ENCODE measurements at places on chromosomes 12 and 14.

- DNase-seq: no peak
Measured at GRCh38 chr12:92133171-92133570, 12.5 kb downstream of the BTG1 start.

- DNase-seq: no peak
Measured at GRCh38 chr12:120421701-120422100, 16.2 kb upstream of the COX6A1 start.

DNA sequence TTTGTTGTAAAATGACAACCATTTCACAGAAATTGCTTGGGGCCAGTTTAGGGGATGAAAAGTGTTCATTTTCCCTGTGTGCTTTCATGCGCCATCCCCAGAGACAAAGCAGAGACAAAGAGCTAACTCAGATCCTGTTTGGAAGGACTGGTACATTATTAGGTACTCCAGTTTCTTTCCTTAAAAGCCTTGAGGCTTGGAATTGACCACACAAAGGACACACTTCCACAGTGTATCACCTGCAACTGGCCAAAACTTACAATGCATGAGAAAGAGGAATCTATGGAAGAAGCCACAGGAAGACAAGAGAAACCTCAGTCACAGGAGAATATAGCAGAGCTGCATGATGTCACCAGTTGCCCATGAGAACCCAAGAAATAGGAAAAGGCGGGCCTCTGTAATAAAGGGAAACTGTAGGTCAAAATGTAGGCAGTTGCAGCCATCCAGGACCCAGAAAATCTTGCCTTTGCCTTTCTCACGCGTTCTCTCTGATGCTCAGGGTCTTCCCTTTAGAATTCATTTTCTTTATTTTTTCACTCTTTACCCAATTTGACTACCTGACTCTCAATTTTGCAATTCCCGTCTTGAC is 339.0 kb downstream of the RMST start:
- no peak for DNase-seq

DNA sequence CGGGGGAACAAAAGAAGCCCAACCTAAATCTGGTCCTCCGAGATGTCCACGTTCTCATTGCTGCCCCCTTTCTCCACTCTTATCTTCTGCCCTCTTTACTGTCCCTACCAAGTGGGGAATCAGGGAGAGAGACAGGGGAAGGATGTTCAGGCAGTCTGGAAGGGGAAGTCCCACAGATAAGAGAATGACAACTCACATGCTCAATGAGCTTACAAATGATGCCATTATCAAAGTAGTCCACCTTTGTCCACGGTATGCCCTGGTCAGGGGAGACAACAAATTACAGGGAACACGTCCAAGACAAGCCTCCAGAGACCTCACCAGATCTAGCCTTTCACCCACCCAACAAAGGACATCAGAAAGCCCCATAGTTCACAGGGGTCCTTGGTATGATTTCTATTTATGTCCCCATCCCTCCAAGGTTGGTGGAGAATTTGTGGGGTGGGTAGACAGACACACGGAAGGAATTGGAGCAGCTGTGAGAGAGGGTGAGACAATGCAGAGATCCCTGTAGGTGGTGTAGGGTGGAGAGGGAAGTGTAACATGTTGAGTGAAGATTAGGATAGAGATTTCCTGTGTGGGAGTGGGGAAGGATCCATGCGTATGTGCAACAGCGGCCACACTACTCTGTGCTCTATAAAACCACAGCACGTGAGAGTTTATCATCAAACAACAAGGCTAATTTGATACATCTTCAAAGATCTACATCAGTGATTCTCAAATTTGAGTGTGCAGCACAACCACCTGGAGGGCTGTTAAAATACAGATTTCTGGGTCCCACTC is 10.7 kb downstream of the MYO1A start:
- no peak for DNase-seq

DNA sequence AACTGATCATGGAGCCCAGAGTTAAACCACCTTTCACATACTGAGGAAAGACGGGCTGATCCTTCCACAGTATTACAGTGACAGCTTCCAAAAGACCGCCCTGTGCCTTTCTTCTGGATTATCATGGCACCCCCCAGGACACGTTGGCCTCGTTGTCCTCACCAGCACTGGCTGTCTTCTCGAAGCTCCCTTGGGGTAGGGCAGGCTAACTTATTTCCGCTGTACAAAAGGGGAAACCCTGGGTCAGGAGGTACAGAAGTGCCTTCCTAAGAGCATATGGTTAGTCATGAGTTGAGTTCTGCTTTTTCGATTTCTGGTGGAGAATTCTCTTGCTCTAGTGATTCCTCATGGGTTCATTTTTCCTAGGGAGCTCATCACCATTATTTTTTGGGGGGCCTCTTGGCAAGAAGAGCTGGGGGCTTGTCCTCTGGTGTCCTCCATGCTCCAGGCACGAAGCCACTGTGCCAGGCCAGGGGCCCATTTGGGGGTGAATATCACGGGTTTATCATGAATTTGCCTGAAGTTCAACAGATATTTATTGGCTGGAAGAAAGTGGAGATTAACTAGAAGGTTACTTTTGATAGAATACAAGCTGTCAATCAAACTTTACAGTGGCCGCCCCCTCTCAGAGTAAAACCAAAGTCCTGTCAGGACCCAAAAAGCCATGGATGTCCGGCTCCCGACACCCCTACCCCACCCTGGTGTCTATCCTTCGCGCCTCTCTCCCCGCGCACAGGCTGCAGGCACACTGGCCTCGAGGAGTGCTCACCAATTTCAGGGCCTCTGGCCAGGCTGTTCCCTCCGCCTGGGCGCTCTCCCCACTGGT is 8.8 kb upstream of the TRAF3 start:
- no peak for DNase-seq

DNA sequence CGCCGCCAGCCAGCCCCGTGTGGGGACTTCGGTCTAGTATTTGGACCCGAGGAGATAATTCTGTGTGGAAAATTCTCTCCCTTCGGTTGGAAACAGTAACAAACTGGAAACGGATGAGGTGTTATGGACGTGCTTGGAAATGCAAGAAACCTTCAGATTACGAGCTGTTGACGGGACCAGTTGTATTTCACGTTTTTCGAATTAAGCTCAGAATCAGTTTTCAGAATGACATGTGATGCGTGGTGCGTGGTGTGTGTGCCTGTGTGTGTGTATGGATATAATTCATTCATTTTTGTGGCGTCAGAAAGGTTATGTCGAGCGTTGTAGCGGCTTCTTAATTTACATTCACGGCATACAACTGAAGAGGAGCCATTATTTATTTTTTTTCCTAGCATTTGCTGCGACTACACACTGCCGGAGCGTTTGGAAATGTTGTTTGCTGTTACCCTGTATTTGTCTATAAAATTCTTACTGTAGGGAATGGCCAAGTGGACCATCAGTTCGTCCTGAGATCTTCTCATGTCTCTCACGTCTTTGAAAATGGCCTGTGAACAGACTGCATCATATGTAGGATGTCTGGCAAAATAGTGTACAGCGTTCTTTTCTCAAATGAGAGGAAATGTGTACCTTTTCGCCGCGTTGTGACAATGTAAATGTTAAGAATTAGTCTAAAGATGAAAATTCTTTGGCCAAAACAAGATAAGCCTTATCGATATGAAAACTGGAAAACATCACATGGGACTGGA is 1.3 kb downstream of the TRAF3 start:
- no peak for DNase-seq

DNA sequence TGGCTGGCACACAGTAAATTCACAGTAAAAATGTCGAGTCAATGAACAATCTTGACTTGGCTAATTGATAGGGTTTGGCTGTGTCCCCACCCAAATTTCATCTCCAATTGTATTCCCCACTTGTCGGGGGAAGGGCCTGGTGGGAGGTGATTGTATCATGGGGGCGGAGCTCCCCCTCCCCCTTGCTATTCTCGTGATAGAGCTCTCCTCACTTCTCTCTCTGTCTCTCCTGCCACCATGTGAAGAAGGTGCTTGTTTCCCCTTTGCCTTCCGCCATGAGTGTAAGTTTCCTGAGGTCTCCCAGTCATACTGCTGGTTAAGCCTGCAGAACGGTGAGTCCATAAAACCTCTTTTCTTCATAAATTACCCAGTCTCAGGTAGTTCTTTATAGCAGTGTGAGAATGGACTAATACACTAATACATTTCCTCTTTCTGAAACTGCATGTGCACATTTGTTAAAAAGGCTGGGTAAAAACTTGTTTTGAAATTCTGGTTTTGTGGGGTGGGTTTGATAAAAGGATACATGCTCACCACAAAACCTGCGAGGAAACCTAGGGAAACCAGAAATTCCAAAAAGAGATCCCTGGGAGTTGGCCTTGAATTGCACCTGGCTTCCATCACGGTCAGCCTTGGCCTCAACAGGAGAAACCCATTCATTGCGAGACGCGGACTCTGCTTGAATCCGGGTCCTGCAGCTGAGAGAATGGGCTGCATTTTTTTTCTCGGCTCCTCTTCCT is 16.2 kb upstream of the MYL2 start:
- DNase-seq: no peak

GRCh38 chr12:4244868-4245267 is 28.7 kb upstream of the CCND2 start:
- no peak for DNase-seq

DNA sequence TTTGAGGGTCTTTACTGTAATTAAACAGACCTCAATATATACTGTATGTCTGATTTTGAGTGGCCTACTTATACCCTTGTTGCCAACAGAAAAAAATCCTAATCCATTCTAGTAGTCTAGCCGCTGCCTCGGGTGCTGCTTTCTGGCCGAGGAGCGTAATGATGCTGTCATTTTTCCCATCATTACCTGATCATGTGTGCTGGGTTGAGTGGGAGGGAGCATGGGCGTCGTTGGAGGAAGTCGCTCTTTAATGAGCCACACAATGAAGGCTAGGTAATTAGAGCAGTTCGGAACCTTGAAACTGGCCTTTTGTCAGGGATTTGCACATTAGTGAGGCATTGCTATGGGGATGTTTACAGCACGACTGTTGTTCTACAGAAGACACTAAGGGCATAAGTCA is 76.1 kb upstream of the RFX4 start:
- DNase-seq: no peak

- no peak for DNase-seq
Measured at GRCh38 chr12:118650586-118650960, 274.2 kb downstream of the SUDS3 start.

- DNase-seq: no peak
Measured at GRCh38 chr12:55743406-55744339, 751 bp downstream of the GDF11 start.

GRCh38 chr12:93127582-93128331 is 198.7 kb upstream of the EEA1 start:
- DNase-seq: peak; percentile 76

- no peak for DNase-seq
Measured at GRCh38 chr12:50099302-50100008, 4.4 kb upstream of the GPD1 start.

DNA sequence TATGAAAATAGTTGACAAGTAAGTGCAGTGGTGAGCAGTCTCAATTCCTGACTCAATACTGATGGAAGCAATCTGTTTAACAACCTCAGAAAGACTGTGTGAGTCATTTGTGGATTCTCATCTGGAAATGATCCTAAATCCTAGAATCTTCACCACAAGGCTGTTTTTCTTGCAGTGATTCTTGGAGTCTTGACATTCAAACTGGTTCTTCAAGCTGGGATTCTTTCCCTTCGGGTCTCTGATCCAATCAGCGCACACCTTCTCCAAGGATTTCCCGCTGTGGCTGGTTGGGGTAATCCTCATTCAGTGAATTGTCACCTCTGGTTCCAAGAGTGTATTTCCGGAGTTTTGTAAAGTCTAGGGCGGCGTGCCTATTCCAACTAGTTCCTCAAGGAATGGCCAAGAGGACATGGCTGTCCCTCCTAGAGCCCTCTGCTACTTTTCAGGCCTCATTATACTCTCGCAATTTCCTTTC is 37.7 kb upstream of the FOXJ2 start:
- DNase-seq: no peak

DNA sequence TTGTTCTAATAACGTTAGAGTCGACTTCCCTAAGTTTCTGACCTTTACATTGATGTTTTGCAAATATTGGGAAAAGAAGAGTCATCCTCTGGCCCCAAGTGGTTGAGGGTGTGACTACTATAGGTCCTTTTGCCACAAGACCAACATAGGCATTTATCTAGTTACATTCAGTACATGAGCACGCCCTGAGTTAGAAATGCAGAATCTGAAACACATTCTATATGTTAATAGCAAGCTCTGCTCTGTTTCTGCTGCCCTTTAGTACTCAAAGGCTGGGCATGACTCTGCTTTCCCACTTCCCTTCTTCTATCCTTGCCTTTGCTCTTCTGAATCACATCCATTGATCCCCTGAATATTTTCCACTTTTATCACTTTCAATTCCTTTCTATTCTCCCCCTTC is 115.1 kb upstream of the PTPRB start:
- DNase-seq: no peak

DNA sequence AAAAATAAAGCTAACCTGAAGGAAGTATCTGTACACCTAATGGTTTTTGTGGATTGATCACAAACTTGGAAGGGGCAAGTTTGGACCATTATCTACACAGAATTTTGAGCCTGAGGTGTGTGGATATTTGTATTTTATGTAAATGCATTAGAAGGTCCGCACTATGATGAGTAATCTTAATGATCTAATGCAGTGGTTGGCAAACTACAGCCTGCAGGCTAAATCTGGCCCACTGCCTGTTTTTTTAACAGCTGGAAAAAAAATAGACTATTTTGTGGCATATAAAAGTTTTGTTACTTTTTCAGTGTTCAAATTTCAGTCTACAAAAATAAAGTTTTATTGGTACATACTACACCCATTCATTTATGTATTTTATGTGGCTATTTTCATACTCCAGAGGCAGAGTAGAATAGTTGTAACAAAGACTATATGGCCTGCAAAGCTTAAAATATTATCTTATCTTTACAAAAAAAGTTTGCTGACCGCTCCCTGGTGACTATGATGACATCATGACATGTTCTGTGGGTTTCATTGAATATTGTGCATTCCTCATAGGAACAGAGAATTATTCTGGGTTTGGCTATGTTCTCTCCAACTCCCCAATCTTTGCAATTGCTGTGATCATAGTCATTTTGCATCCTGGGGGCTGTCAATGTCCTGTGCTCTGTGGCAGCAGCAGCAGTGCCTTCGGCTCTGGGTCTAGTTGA is 962.6 kb upstream of the FBXO33 start:
- DNase-seq: no peak
